ENCODE measurements at places on chromosomes 4 and X.

DNA sequence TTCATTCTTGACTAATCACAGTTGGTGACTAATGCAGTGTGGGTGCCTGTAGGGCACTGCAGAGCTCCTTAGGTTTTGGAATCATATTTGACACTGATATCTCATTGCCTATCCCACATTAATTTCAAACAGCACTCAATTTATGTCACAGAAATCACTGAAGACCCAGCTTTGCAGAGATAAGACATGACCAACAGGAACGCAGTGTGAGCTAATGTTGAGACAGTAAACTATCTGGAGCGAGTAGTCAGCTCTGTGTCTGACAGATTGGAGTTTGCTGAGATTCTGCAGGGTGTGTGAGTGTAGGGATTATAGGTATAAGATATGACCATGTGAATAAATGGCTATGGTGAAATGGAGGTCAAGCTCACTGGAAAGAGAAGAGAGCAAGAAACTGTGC, 1586.1 kb upstream of the AGA start:
- no peak for DNase-seq

DNA sequence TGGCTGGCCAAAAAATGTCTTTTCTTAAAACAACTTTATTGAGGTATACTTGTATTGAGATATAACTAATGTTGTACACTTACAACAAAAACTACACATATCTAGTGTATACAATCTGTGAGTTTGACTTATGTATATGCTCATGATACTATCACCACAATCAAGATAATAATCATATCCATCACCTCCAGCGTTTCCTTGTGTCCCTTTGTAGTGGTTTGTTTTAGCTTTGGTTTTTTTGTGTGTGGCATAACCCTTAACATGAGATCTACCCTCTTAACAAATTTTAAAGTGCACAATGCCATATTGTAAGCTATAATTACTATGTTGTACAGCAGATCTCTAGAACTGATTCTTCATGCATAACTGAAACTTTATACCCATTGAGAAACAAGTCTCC, 13.4 kb upstream of the PCSK1N start:
- DNase-seq = no peak

- DNase-seq = no peak
Observed at GRCh38 chrX:265502-265901, 15.7 kb upstream of the PLCXD1 start.

GRCh38 chr4:17761062-17761461, 20.4 kb downstream of the FAM184B start:
- no peak for DNase-seq

- DNase-seq = peak; percentile 8
Observed at GRCh38 chrX:15269618-15270521, at the start of gene ASB9. TSS of gene ASB9 (minus strand) at chrX:15270083. CDS start at chrX:15269874, 209 bp downstream.

DNA sequence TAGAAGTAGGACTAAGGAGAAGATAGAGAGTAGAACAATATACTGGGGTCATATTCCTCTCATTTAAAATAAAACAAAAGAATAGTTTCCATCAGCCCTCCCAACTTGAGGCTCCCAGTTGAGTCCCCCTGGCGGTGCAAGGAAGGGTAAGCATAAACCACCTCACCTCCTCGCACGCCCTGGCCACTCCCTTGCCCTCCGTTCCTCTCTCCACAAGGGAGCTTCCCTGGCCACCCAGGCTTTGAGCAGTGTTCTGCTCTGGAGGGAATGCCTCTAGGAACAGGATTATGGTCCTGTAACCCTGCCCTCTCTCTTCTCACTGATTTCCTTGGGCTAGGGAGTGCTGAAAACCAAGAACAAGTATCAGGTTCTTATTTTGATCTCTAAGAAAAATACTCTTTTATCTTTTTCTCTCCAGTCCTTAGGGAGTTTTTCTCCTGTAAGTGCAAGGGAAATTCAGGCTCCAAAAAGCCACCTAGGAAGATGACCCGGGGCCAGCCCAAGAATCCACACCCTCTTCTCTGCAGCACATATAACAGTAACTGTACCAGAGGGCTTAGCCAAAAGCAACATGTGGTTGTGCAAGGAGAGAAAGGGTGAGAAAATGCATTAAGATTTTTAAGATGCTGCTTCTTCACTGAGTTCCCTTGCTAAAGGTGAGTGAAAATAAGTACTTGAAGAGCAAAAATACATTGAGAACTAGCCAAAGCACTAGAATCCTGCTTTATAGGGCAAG, 69.9 kb downstream of the USP38 start:
- DNase-seq = no peak

- no peak for DNase-seq
Observed at GRCh38 chr4:101857176-101857575, 66.6 kb downstream of the BANK1 start.

- no peak for DNase-seq
Observed at GRCh38 chr4:74449571-74450297, 4.8 kb downstream of the AREG start.

GRCh38 chr4:16194214-16194613, 32.1 kb downstream of the TAPT1 start:
- no peak for DNase-seq

GRCh38 chr4:110876866-110877265, 254.0 kb upstream of the PITX2 start:
- no peak for DNase-seq

- no peak for DNase-seq
Observed at GRCh38 chrX:64202808-64203325, 2.6 kb downstream of the AMER1 start.

DNA sequence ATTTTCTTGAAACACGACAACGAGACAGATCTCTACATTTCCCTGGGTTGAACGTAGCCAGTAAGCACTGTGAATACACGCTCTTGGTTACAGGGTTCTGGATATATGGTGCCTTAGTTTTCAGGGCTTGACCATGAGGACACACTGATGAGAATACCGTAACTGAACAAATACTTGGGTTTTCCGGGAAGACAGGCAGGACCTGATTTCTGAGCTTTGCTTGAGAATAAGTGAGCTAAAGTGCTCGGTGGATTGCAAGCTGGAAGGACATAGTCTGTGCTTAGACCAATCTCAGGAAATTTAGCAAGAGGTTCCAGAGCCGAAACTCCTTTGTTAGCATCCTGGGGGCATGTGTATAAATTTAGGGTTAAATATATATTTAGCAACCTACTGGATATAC, 876 bp upstream of the TACR3 start:
- no peak for DNase-seq

GRCh38 chrX:39418254-39418704, 617.0 kb downstream of the MID1IP1 start:
- no peak for DNase-seq

DNA sequence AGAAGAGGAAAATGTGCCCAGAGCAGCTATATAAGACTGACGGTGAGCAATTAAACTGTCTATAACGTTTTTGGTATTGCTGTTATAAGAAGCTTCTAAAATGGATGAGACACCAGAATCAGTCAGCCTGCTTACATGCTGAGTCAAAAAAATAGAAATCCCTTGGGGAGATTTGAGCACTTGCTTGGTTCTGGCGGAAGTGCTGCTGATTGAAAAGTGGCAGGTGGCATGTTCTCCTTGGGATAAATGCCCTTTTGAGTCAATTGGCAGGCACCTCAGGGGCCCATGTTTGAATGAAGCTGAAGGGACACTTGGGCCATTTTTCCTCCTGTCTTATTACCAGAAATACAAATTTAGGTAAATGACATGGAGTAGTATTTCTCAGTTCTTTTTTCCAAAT, 148.7 kb downstream of the PTCHD1 start:
- DNase-seq = no peak

GRCh38 chrX:142359331-142359730, 154.2 kb upstream of the MAGEC2 start:
- DNase-seq = no peak

- no peak for DNase-seq
Observed at GRCh38 chrX:65862638-65863037, 177.2 kb downstream of the VSIG4 start.

DNA sequence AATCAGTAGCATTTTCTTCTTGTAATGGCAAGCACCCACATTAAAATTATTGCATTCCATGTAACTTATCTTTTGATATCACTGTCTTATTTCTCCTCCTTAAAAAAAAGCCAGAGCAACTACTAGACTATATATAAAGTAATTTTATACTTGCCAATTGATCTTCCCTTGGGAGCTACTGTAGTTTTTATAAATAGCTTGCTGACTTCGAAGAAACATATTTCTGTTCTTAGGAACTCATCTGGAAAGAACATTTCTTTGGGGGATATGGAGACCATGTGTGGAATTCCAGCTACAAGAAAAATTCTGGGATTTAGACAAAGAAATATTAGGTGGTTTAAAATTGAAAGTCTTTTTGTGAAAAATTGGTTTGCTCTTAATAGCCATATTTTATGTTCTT, 94.9 kb downstream of the BMPR1B start:
- no peak for DNase-seq

DNA sequence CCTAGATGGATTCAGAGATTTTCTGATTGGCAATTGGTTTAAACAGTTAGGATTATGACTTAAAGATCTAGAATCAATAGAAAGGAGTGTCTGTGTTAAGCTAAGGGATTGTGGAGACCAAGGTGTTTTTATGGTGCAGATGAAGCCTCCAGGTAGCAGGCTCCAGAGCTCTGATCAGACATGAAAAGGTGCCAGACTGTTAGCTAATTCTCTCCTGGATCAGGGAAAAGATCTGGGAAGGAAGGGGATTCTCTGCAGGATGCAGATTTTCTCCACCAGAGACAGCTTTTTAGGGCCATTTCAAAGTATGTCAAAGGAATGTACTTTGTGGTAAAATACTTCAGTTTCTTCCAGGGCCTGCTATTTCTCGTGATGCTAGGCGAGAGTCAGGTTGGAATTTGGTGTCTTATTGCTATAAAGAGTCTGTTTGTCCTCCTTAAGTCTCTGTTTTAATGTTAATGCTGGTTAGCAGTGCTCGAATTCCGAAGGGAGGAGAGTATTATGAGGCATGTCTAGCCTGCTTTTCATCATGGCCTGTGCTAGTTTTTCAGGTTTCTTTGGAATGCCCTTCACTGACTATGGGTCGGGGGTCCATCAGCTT, 12.0 kb upstream of the GPR78 start:
- DNase-seq = no peak

GRCh38 chrX:153929576-153929975, 3.5 kb upstream of the ARHGAP4 start:
- DNase-seq = no peak

GRCh38 chr4:166527500-166527899, 654.5 kb downstream of the TLL1 start:
- no peak for DNase-seq

- no peak for DNase-seq
Observed at GRCh38 chr4:128649575-128650205, 159.8 kb upstream of the JADE1 start.

DNA sequence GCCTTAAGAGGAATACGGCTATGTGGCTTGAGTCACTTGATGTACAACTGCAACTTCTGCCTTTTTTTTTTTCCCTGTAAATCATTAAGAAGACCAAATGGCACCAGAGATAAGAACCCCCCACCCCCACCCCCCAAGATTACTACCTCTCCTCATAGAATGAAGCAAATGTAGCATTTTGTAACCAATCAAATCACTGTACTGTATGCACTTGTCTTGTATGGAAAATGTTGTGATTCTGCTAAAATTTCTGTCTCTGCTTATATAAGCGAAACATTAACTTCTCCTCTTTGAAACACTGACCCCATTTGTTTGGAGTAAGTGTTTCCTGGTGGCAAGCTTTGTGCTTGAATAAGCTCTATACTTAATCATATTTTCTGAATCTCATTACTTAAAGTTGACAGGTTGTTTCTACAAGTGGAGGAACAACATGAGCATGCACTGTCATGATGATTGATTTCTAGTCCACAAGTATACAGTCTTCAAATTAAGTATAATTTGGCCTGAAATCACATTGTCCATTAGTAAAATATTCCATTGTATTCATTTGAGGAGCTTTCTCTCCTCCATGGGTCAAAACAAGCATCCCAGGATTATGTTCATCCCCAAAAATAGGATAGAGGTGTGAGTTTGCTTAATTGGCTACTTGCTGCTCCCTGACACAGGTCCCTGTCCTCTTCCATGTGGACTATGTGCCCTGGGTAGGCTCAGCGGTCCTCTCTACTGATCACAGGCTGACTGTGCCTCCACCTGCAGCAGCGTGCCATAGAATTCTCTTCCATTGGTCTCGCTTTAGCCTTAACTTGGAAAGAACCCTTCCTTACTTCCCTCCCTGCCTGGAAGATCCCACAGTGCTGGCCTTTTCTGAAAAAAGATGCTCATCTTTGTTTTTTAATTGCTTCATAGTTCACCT, 104.0 kb upstream of the BMP2K start:
- DNase-seq = no peak

GRCh38 chr4:62640296-62640695, 1440.2 kb downstream of the ADGRL3 start:
- no peak for DNase-seq

GRCh38 chrX:71098302-71098701, 2.7 kb downstream of the FOXO4 start:
- DNase-seq = peak; percentile 72

DNA sequence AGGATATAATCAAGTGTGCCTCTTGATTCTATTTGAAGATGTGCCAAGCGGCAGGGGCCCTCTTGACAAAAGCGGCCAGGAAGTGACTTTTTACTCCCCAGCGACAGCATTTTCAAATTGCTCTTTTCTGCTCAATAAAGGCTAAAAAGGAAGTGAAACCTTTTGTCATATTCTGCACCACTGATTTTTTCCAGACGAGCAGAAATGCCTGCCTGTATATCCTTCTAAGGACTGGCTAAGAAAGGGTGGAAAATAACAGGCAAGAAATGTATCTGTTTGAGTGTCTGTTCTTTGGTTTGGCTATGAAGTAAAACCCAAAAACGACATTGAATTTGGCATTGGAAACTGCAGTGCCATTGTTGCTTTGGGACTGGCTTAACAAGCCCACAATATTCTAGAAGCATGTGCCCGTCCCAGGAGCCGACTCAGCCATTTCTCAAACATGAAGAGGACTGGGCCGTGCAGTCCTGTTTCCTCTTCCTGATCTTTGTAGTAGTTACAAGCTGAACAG, 25.4 kb downstream of the TMSB4X start:
- peak; percentile 67 for DNase-seq

DNA sequence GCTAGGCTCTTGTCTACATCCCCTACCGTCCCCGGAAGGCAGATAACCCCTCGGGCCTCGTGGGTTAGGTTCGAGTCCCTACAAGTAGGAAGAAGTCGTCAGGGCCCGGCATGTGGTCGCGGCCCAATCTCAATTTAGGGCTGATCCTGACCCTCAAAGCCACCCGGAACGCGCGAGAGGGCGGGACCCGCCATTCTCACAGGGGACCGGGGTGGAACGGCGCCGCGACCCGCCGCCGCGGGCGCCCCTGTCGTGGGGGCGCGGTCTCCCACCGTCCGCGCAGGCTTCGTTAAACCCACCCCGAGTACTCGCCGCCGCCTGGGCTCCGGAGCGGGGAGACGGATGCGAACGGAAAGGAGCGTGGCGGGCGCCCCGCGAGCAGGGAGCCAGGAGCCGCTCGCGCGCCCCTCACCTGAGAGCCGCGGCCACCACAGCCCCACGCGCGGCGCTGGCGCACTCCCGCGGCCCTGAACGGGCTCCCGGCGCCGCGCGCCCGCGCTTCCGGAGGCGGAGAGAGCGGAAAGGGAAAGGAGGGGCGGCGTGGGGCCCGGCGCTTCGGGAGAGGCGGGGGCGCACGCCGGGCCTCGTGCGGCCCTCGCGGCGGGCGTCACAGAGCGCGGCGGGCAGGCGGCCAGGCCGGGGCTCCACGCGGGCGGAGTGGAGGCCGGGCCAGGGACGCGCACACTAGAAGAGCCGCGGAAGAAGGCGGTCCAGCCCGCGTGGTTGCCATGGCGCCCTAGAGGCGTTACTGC, at the start of gene CFAP97:
TSS of gene CFAP97 (minus strand) at position 515 of the 752 bp plus-strand sequence. CDS start 12,804 bp downstream, outside the sequence.
- peak; percentile 81 for DNase-seq

GRCh38 chrX:41526925-41527324, 79.8 kb downstream of the NYX start:
- DNase-seq = no peak
